ENCODE measurements at places on chromosomes 1 and 21.
A peak's percentile ranks its signal among the peaks of the same experiment; 100 is the strongest.

DNA sequence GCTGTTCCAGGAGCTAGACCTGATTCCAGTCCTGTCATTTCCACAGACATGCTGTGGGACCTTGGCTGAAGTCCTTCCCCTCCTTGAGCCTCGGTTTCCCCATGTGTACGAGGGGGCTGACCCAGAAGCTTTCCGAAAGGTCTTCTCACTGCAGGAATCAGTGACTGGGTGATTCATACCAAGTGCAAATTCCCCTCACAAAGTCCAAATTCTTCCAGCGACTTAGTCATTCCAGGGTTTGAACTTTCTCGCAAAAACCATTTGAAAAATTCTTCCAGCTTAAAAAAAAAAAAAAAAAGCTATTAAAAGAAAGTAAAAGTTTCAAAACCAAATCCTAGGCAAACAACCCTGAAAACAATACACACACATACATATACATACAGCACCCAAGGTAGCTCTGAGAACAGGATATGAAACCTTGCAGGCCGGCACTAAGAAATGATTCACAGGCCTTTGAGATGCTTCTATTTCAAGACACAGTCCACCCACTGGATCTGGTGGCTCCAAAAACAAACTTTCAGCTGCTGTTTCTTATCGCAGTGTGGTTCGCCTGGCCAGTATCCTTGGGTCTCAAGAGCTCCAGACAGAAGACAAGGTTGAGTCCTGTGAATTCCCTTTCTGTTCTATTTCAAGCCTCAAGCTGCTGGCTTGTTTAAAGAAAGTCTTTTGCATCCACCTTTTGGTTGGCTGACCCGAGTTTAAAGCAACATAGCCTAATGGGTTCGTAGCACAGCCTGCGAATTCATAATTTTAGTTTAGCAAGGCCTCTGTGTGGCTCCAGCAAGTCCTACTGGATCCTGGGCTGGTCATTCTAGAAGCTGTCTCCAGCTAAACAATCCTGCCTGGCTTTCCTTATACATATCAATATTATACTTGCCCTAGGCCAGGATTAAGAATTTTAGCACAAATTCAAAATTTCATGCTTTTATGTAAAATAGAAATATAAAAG is 18.0 kb upstream of the ID3 start:
- DNase-seq: peak; percentile 94

- no peak for DNase-seq
Observed at GRCh38 chr1:153293480-153293775, 19.3 kb downstream of the PGLYRP3 start.

- DNase-seq: peak; percentile 82
Observed at GRCh38 chr1:66553846-66554245, 19.9 kb downstream of the SGIP1 start.

- peak; percentile 36 for DNase-seq
Observed at GRCh38 chr1:27350663-27351540, 9.1 kb downstream of the SYTL1 start.

DNA sequence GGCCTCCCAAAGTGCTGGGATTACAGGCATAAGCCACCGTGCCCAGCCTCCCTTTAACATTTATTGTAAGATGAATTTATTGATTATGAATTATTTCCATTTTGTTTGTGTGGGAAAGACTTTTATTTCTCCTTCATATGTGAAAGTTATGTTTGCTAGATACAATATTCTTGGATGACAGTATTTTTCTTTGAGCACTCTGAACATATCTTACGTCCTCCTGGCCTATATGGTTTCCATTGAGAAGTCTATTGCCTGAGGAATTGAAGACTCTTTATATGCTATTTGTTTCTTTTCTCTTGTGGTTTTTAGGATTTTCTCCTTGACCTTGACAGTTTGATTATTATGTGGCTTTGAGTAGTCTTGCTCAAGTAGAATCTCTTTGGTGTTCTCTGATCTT is 26.8 kb upstream of the HLX start:
- no peak for DNase-seq

- DNase-seq: no peak
Observed at GRCh38 chr1:150753416-150753815, 12.2 kb downstream of the CTSS start.

GRCh38 chr1:158089925-158090637 is 90.6 kb upstream of the CD1D start:
- no peak for DNase-seq

DNA sequence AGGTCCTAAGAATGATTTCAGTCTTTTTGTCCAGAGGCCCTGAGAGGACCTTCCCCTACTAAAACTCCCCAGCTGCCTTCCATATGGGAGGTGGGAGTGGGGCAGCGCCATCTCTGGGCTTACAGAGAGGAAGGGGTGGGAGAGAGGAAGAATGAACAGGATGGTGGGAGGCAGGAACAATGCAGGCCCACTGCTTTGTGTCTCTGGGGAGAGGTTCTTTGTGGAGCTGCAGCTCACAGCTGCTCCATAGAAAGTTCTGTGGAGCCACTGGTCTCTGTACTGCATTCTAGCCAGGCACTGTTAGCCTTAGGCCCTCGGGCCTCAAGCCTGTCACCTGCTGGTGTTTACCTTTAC is 43.6 kb upstream of the A3GALT2 start:
- DNase-seq: no peak

GRCh38 chr21:40768056-40768455 is 78.9 kb downstream of the DSCAM start:
- no peak for DNase-seq

DNA sequence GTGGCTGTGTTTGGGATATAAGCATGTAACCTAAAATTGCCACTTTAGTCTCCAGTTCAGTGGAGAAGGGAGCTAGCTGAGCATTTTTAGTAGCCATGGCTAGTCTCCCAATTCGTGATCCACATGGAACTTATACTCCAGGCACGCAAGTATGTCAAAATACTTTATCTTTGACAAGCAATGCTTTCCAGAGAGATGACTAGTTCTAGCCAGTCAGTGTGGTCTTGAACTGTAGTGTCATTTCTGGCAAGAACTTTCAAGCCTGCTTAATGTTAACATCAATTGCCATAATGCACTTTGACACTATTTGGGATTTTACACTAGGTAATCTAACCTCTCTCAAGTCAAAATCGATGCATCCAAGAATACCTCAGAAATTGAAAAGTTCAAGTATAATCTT is 660.0 kb downstream of the PTPRC start:
- peak; percentile 15 for DNase-seq

GRCh38 chr1:12631571-12631970 is 12.3 kb upstream of the AADACL4 start:
- no peak for DNase-seq

- DNase-seq: peak; percentile 85
Observed at GRCh38 chr1:217660353-217661062, 29.4 kb downstream of the SPATA17 start.

- DNase-seq: peak; percentile 56
Observed at GRCh38 chr1:29736582-29737188, 500.4 kb downstream of the PTPRU start.

- no peak for DNase-seq
Observed at GRCh38 chr1:3067671-3068563, 1.1 kb upstream of the PRDM16 start.

- no peak for DNase-seq
Observed at GRCh38 chr1:45753248-45754037, 3.0 kb upstream of the IPP start.

DNA sequence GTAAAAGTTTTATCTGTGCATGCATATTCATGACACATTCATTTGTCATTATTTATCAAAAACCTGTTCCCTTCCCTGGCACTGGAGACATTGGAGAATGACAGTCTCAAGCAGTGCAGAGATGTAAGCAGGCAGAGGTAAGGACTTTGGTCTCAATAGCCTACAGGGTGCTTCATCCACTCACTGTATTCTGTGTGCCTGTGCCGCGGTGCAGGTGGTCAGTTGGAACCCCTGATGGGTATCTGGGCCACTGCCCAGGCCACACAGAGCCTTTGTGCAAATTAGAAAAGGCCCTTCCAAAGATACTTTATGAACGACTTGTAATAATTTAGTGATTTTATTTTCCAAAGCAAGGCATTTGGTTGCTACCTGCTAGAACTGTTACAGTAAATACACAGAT is 44.0 kb downstream of the CDC42 start:
- DNase-seq: no peak

GRCh38 chr21:17777072-17777765 is 41.9 kb downstream of the C21orf91 start:
- no peak for DNase-seq

GRCh38 chr1:81819613-81820012 is 18.9 kb downstream of the ADGRL2 start:
- DNase-seq: no peak

DNA sequence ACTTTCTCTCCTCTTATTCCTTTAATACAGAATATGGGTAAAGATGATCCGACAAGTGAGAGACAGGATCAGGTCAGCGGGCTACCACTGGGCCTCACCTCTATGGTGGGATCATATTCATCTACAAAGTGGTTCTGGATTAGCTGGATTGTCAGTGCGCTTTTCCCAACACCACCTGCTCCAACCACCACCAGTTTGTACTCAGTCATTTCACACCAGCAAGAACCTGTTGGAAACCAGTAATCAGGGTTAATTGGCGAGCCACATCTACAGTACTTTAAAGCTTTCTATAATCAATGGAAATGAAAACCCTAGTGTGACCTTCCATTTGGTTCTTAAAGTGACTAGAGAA is 643 bp downstream of the NRAS start:
- peak; percentile 3 for DNase-seq

DNA sequence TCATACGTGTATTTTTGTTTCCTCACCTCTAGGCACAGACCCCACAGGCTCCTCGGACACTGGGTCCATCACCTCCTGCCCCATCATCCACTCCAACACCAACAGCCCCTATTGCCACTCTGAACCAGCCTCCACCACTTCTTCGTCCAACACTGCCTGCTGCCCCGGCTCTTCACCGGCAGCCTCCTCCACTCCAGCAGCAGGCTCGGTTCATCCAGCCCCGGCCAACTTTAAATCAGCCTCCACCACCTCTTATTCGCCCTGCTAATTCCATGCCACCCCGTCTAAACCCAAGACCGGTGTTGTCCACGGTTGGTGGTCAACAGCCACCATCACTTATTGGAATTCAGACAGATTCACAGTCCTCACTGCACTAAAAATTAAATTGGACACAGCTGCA is 13.2 kb upstream of the TRAF5 start:
- DNase-seq: no peak

DNA sequence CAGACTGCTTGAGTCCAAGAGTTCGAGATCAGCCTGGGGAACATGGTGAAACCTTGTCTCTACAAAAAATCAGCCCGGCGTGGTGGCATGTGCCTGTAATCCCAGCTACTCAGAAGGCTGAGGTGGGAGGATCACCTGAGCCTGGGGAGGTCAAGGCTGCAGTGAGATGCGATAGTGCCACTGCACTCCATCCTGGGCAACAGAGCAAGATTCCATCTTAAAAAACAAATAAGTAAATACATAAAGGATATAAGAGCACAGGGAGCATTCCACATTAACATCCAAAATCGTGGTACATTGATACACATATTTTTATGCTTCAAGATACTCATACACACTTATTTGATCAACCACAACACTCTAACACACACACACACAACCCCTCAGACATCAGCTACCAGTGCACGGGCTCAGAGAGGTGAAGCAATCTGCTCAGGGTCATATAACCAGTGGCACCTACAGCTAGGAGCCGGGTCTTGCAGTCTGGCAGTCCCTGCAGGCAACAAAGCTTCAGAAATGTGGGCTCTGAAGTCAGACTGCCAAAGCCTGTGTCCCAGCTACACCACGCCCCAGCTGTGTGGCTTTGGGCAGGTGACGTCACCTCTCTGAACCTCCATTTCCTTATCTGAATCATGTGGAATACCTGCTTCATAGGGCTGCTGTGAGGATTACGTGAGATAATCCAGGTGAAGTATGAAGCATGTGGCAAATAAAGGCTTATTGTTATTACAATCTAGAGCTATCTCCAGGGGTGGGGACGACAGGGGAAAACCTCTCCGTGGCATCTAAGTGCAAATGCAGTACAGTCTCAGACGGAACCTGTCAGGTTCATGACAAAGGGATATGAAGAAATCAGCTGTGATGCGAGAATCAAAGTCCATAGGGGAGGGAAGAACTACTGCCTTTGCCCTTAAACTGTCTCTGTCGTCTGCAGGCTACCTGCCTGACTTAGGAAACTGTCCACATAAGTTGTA is 4.8 kb upstream of the CRYBG2 start:
- DNase-seq: no peak

DNA sequence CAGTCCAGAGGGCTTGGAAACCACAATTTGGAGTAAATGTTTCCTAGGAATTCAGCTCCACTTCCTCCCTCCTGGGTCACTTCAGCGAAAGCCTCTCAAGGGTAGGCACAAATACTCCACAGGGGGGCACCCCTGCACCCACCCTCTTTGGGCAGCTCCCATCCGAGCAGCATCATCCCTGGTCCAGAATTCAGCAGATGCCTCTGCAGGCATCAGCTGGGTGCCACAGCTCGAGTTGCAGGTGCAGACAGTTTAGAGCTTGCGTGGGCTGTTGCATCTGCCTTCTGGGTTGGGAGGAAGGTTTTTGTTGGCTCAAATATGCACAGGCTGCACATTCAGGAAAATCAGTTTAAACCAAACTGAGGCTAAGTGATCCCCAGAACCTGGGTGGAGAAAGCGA is 25.0 kb downstream of the KANK4 start:
- peak; percentile 40 for DNase-seq

DNA sequence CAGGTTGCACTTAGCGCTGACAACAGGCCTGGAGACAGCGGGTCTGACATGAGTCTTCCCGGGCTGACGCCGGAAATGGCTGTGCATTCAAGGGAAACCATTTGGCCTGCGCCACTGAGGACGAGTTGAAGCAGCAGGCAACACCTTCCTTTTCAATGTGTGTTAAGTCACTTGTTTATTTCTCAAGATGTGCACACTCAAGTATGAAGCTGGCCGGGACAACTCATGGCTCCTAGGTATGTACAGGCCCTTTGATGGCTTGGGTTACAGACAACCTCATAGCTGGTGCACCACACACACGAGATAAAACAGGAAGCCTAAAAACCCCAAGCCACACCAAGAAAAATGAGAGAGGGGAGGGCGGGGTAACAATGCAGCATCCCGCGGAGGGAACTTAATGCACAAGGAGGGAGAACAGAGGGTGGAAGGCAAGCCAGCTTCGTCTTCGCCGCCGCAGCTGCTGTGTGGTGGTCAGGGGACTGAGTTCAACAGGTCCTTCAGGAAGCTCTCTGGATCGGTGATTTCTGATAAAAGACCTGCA is 118.0 kb upstream of the IFFO2 start:
- DNase-seq: no peak

DNA sequence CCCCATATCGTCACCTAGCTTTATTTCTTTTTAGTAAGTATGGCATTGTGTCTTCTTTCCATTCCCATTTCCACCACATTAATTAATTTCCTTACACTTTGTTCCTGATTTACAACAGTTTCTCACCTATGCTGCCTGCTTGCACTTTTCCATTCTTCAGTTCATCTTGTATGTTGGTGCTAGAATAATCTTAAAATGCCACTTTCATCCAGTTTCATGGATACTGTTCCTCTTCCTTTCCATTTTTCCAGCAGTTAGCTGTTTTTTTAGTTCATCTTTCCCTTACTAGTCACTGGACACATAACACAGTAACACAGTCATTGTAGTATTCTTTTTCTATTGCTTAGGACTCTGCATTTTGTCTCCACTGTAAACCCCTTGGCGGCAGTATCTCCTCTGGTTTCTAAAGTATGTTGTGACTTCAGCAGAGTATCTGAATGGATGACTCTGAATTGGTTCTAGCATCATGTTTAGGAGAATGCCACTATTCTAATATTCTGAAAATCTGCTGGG is 2.1 kb downstream of the CDC7 start:
- DNase-seq: peak; percentile 63

Measured in fibroblast of skin of right biceps (primary cell).